NCI-H226 (cell line): ENCODE measurements at places on chromosomes 5 and 9.

DNA sequence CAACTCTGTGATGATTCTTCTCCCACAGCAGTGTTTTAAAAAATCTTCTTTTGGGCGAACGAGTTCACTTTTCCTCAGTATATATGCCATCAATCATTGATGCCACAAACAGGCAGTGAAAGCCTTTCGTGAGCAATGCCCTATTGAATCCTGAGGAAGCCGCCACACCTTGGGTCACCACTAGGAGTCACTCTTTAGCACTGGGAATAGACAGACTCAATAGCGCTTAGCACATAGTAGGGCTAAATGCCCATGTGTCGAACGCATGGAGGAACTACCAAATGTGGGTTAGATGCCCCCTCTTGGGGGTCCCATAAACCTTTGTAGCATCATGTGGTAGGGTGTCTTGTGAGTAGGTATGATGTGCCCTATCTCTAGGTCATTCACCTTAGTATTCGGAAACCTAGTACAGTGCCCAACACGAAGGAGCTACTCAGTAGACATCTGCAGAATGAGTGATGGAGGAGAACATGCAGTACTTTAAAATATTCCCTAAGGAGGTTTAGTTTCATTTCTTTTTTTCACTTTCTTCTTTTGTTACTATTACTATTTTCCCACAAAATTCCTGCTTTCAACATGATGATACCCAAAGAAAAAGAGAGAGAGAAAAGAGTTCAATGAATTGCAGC is 603.7 kb downstream of the BNC2 start:
- no peak for DNase-seq

DNA sequence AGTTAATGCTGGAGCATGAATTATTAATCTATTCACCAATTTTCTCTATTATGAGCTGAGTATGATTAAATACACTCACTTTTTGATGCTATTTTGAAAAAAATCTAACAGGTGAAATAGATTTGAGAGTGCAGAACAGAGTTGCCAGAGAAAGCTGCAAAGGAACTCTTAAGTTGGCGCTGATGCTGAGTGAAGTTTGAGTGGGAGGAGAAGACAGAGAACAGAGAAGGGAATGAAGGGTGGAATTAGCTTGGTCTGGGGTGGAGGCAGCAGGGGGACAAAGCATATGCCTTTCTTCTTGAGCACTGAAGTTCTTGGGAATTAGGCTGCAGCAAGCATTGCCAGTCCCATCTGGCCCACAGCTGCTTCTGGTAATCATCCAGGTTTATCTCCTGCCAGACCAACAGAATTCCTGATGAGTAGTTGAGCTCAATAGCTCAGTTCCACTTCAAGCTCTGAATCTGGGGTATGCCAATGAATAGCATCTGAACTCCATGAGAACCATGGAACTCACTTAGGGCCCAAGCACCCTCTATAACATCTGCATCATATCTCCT is 290.1 kb downstream of the HINT1 start:
- DNase-seq = no peak

DNA sequence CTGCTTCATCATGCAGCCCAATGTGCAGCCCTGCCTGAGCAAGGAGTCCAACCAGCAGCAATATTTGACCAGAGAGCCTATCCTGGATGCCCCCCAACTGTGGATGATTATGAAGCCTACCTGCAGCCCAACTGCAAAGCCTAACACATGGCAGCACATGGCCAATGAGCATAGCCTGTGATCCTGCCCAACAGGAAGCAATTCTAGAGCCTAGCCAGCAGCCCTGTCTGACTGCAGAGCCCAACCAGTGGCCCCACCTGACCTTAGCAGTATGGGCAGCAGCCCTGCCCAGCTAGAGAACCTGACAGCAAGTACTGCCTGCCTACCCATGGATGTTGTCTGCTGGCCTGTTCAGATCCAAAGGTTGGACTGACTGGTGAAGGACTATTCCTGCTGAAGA is 97.3 kb upstream of the SH3GL2 start:
- no peak for DNase-seq

DNA sequence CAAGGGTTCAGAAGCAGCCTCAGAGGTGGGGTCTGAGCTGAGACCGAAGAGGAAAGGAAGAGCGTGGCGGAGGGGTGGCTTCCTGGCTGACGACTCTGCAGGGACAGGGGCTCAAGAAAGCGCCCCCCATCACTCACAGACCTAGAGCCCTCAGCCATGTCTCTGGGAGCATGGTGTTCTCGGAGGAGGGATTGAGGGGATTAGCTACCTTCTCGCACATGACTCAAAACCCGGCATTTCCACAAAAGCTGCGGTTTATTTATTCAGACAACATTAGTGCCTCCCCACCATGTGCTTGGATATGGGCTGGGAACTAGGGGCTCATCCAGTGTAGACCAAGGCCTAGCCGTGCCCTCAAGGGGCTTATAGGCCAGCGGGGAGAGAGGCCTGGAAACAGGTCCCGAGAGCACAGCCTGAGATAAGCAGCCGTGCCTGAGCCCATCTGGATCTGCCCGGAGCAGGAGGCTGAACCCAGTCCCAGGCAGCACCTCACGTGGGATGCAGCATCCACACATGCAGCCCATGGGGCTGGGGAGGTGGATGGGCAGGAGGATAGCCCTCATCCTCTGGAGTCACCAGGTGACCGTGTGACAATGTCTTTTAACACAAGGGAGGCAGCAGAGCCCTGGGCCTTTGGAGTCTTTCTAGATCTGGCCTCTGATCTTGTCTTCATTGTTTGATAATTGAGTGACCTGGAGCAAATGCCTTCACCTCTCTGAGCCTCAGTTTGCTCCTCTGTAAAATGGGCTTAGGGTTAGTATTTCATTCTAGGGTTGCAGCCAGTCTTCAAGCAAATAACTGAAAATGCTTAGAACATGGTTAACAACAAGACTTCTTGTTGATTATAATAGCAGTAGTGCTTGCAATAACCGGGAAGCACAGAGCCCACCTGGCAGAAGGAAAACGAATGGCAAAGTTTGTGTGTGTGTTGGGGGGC is 878 bp upstream of the HMCN2 start:
- no peak for DNase-seq

DNA sequence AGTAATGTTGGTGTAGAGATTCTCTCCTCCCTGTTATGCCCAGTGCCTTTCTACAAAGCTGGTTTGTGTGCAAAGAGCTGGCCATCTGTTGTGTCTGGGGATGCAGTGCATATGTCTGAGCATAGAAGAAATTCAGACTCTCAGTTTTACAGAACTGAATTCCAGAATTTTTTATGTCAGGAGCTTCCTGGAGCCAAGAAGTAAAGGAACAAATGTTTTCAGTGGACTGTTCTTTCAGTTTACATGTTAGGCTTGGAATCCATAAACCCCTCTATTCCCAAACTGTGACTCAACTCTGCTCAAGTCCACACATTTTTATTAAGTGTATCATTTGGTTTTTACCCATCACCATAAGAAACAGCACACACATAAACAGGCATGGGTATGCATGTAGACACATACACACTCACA is 366.0 kb downstream of the BRINP1 start:
- DNase-seq = peak; percentile 66

DNA sequence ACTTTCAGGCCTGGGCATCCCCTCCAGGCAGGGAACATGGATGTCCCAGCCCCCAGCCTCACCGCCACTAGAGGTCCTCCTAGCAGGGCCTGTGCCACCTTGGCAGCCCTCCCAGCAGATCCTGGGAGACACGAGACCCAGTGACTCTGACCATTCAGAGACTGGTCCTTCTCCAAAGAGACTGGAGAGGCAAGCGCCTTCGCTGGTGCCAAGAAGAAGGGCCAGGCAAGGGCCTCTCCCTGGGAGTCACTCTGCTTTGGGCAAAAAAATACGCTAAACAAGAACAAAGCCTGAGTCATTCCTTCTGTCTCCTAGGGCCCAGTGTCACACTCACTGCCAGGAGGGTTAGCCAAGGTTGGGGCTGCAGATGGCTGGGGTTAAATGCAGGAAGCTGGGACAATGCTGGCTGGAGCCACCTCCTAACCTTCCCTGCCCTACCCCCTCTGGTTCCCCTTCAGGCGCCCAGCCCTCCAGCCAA is 35.3 kb upstream of the SMIM23 start:
- DNase-seq = no peak

DNA sequence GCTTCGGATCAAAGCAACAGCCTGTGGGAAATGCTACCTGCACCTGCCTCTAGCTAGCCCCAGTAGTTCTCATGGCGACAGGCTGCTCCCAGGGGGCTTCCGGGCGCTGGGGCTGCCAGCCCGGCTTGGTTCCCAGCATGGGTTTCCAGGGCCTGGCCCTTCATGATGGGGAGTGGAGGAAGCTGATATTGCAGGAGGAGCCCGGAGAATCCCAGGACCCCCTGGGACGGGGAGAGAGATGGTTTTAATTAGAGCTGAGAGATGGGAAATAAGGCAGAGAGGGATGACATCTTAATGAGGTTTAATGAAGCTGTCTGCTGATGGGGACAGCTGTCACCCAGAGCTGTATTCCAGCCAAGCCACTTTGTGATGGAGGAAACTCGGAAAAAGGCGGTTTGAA is 78.6 kb downstream of the CFAP77 start:
- DNase-seq = no peak

DNA sequence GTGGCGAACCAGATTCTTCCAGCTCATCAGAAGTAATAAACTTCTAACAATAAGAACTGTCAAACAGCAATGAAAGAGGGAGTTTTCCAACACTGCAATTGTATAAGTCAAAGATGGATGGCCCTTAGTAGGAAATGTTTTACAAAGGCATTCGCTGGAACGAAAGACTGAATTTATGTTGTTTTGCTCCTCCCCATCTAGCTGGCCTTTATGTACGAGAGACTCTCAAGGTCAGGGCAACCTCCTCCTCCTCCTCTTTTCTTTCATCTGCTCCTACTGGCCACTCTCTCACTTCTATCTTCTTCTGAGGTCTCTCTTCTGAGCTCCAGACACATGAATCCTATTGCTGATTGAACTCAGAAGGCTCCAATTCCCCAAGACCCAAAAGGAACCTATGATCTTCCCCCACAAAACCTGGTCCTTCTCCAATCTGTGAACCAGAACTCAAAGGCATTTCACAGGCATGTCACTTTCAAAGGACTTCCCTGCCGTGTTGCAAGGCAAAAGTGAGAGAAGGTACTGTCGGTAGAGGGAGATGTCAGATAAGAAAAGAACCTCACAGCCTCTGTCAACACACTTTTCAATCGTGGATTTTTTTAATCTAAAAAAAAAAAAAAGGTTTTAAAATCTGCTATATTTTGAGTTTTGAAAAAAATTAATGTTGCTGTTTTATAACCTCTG is 28.5 kb upstream of the PUM3 start:
- no peak for DNase-seq

DNA sequence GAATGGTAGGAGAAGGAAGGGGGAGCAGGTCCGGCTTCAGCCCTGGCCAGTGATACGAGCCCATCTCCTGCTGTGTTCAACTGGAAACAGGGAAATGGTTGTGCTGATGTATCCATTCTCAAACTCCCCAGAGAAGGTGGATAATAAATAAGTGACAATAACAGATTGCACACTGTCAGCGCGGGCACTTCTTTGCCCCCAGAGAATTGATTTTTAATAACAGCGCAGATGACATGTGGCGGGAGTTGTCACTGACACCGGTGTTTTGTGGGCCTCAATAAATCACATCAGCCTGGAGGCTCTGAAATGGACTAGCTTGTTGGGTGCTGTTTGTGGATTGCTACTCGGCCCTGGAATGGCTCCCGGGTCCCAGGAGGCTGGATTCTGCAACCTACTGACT is 141.4 kb upstream of the PANK3 start:
- no peak for DNase-seq

DNA sequence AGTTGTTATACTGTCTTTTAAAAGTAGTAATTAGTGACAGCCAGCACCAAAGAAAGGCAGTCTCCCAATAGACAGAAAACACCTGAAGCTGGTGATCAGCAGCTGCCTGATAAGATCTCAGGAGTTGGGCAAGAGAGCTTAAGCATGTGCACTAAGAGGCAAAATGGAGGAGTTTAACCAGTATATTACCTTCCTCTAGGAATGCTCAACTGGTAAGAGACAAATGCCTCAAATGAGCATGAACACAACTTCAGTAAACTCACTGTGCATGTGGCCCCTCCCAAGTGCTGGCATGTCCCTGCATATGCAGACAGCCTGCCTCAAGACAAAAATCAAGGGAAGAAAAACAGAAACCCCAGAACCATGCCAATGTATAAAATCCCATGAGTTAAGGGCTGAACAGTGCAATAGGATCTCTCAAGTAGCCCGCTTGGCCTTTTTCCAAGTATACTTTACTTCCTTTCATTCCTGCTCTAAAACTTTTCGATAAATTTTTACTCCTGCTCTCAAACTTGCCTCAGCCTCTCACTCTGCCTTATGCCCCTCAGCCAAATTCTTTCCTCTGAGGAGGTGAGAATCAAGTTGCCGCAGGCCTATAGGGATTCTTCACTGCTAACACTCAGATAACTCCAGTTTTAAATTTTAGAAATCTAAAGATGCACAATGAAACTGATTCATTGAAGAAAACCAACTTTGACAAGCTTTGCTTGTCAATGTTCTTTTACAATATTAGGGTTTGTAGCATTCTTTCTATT is 724.8 kb upstream of the RIOK2 start:
- no peak for DNase-seq

- no peak for DNase-seq
These were observed 128.1 kb downstream of the CPLANE1 start for GRCh38 chr5:37121027-37121426.

GRCh38 chr5:127228540-127229184 is 61.9 kb upstream of the MEGF10 start:
- DNase-seq = no peak

- no peak for DNase-seq
These were observed 34.2 kb downstream of the CORO2A start for GRCh38 chr9:98158071-98158831.

DNA sequence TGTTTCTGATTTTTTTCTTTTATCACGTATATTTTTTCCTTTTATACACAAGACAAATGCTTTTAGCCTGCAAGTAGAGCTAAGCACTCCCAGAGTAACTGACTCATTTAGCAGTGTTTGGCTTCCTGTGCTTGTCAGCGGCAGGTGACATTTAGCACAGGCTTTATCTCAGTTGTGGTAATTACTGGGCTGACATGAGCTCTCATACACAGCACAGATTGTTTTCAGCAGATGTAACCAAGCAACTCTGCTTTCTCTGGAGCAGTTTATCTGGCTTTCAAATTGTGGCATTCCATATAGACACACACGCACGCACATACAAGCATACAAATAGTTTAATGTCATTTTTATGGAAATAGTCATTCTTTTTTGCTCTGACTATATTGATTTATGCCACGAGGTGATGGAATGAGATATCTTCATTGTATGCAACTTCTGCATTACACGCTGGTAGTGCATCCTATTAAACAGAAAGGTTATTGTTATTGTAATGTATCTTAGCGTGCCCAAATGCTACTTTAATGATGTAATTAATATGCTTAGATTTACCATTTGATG is 379.0 kb upstream of the GRAMD2B start:
- DNase-seq = peak; percentile 61

GRCh38 chr9:21801683-21802417 is 586 bp upstream of the MTAP start:
- peak; percentile 58 for DNase-seq
